ENCODE measurements at places on chromosomes 1 and 21. TPM values are rescaled to one million over a fixed set of nuclear protein-coding genes. Genes with fewer than 3 reads are reported as not detected.

Gene CD53
- total RNA-seq: 118 TPM

Gene GBP3
- 34.9 TPM for total RNA-seq

Gene RIMKLA
- total RNA-seq: 0.71 TPM

Gene S100A7A
- total RNA-seq: not detected

Gene LCE6A
- not detected for total RNA-seq

Gene BARHL2
- not detected for total RNA-seq

Gene MIXL1
- total RNA-seq: 0.49 TPM

Gene CFAP74
- total RNA-seq: 20.8 TPM

Gene TINAGL1
- total RNA-seq: 89.4 TPM

Gene LCE1F
- total RNA-seq: not detected
